ENCODE measurements at places on chromosomes 3 and 15. TPM values are rescaled to one million over a fixed set of nuclear protein-coding genes. Genes with fewer than 3 reads are reported as not detected.

Gene GOLGA8H
- total RNA-seq = not detected

Gene MFAP1
- 42.2 TPM for total RNA-seq

Gene CYP11A1
- not detected for total RNA-seq

Gene SLC9C1
- not detected for total RNA-seq

GRCh38 chr3:177201700-177202397 lies 4.6 kb upstream of the TBL1XR1 start:
- peak overlapping the region; percentile 72 for H3K4me3 ChIP-seq
- H3K36me3 ChIP-seq = peaks cover 9% of the 10 kb centered on the region
- peak overlapping the region; percentile 96 for H3K27ac ChIP-seq
- peak; percentile 76 for DNase-seq
- peaks cover 60% of the 10 kb centered on the region for H3K4me1 ChIP-seq
- no peaks in the 10 kb centered on the region for H3K27me3 ChIP-seq

DNA sequence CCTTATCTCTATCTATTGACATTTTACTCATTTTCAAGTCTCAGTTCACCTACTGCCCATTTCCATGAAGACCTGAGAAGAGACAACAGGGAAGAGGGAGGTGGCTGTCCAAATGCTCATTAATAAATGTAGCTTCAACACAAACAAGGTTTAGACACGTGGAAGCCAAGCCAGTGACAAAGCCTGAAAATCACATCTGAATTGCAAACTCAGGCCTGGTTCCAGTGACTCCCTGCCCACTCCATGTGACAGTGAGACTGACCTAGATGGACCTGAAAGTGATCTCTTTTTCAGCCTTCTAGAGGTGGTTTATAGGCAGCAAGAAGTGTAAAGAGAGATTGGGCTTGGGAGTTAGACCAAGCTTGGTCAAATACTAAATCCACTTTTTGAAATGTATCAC lies 126.6 kb upstream of the BCL6 start:
- DNase-seq = no peak
- H3K4me3 ChIP-seq = no peak overlapping the region
- H3K27ac ChIP-seq = no peak overlapping the region
- peaks cover 7% of the 10 kb centered on the region for H3K36me3 ChIP-seq

GRCh38 chr15:42138968-42139386 lies 17.5 kb downstream of the PLA2G4F start:
- no peak overlapping the region for H3K4me3 ChIP-seq
- DNase-seq = no peak
- H3K27ac ChIP-seq = no peak overlapping the region
- peaks cover 1% of the 10 kb centered on the region for H3K4me1 ChIP-seq
- H3K36me3 ChIP-seq = no peaks in the 10 kb centered on the region
- H3K27me3 ChIP-seq = no peaks in the 10 kb centered on the region

DNA sequence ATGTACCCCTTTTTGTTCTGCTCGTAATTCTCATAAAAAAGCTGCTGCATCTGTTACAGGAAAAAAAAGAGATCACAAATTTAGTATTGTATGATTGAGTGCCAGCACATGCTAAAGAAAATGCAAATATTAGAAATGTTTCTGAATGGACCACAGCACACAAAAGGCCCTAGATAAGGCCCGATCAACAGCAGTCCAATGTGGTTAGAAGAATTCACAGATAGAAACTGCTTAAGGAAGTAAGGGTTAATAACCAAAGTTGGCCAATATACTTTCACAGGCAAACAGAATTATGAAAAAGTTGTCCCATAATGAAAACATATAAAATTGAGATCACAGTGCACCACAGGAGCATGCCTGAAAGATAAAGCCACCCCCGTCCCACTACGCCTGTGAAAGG lies 72.9 kb downstream of the CHSY1 start:
- H3K36me3 ChIP-seq = peaks cover 67% of the 10 kb centered on the region
- H3K27ac ChIP-seq = no peak overlapping the region
- H3K4me3 ChIP-seq = no peak overlapping the region
- DNase-seq = no peak

DNA sequence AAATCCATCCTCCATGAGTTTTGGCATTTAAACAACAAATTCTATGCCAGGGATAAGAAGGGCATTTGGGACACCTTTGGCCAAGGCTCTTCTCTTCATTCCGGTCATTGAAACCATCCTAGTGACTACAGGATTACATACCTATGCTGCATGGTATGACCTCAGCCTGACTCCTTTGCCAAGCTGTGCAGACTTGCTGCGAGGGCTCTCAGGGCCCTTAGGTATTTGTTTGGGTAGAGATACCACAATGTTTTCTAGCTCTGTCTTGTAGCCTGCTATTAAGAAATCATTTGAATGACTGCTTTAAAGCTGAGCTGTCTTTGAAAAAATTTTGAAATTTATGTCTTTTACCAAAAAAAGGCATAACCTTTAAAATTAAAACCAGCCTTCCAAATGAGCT lies 749.8 kb upstream of the SGO1 start:
- H3K27ac ChIP-seq = no peak overlapping the region
- H3K36me3 ChIP-seq = no peaks in the 10 kb centered on the region
- no peaks in the 10 kb centered on the region for H3K4me1 ChIP-seq
- no peaks in the 10 kb centered on the region for H3K27me3 ChIP-seq
- H3K4me3 ChIP-seq = no peak overlapping the region

DNA sequence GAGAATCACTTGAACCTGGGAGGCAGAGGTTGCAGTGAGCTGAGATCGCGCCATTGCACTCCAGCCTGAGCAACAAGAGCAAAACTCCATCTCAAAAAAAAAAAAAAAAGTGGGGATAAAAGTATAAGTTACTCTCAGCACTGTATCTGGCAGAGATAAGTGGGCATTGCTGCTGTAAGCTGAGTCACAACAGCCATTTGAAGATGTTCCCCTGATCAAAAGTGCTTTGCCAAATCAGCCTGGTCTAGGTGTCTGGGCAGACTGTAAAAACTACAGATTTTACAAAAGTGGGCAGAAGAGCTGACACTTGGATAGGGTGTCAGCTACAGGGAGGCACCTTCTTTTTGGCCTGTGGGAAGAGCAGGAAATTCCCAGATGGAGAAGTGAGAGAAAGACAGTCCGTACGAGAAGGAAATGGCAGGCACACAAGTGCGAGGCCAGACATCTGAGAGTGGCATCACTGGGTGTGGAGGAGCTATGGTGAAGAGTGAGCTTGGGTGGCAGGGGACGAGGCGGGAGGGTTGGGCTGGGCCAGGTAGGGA lies 78.5 kb downstream of the TRAK1 start:
- H3K36me3 ChIP-seq = peaks cover 2% of the 10 kb centered on the region
- H3K27me3 ChIP-seq = no peaks in the 10 kb centered on the region
- no peak overlapping the region for H3K4me3 ChIP-seq

DNA sequence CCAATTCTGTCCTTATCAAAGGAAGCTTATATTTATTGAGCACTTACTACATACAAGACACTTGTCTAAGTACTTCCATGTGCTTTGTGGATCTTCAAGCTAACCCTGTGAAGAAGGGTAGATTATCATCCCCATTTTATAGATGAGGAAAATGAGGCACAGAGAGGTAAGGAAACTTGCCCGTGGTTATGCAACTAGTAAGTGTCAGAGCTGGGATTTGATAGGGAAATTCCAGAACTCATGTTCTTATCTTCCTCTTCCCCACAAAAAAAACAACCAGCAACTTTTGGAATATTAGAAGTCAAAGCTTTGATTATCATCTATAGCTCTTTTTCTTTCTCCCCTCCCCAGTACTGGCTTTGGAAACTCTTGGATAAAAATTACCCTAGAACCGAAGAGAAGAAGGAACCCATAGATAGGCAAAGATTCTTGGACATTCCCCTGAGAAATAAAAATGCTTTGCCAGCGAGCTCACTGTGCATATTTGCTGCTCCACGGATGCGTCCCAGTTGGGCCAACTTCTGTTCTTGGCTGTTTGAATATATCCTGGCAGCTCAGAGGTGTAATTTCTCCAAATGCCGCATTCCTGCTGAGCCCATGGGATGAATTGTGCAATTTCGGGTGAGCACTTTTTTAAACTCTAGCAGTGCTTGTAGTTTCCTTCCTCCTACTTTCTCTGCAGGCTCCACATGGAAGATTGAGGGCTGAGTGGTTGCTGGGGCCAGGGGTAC lies 591.5 kb upstream of the CFAP20DC start:
- H3K36me3 ChIP-seq = no peaks in the 10 kb centered on the region
- no peak overlapping the region for H3K27ac ChIP-seq
- H3K4me3 ChIP-seq = no peak overlapping the region

- no peaks in the 10 kb centered on the region for H3K36me3 ChIP-seq
- no peak overlapping the region for H3K27ac ChIP-seq
- no peak for DNase-seq
- H3K4me3 ChIP-seq = no peak overlapping the region
These were observed 164.6 kb upstream of the ICE2 start for GRCh38 chr15:60643555-60643954.

DNA sequence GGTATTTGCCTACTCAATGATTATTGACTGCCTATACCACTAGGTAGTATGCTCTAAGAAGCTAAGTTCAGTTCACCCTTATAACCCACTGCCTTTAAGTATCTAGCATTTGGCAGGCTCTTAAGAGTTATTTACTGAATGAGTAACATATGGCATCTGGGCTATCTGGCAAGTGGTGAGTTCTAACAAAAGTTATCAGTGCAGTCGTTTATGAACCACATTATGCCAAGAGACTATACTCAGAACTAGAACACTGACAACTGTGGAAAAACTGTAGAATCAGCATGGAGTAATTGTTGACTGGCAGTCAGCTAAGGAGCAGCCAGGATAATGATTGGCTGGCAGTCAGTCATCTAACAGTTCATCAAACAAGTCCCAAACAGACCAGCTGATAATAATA lies 25.8 kb downstream of the RAF1 start:
- peaks cover 19% of the 10 kb centered on the region for H3K4me1 ChIP-seq
- H3K36me3 ChIP-seq = peaks cover 40% of the 10 kb centered on the region
- no peak for DNase-seq
- H3K27me3 ChIP-seq = no peaks in the 10 kb centered on the region
- no peak overlapping the region for H3K4me3 ChIP-seq

DNA sequence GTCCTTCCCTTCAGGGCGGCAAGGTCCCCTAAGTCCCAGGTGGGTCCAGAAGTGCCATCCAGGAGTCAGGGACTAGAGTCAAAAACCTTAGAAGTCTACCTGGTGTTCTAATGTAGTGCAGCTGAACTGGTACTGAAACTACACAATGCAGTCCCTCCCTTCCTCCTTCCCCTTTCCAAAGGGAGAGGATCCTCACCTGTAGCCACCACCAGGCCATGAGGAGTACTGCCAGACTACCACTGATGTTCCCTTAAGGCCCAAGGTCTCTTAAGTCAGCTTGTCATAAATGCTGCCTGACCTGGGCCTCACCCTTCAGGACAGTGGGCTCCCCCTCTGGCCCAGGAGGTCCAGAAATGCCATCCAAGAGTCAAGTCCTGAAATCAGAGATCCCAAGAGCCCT lies 98.9 kb downstream of the ULK4 start:
- H3K27me3 ChIP-seq = no peaks in the 10 kb centered on the region
- peaks cover 5% of the 10 kb centered on the region for H3K36me3 ChIP-seq
- no peak for DNase-seq
- no peak overlapping the region for H3K4me3 ChIP-seq

- no peak overlapping the region for H3K4me3 ChIP-seq
- no peaks in the 10 kb centered on the region for H3K4me1 ChIP-seq
- no peaks in the 10 kb centered on the region for H3K36me3 ChIP-seq
- H3K27me3 ChIP-seq = no peaks in the 10 kb centered on the region
These were observed 731.0 kb downstream of the ZNF385D start for GRCh38 chr3:21020043-21020442.

GRCh38 chr3:12227833-12228232 lies 61.0 kb upstream of the PPARG start:
- H3K4me1 ChIP-seq = no peaks in the 10 kb centered on the region
- H3K27me3 ChIP-seq = peaks cover 10% of the 10 kb centered on the region
- H3K4me3 ChIP-seq = no peak overlapping the region
- H3K36me3 ChIP-seq = no peaks in the 10 kb centered on the region
- no peak for DNase-seq

- no peak for DNase-seq
These were observed 59.5 kb downstream of the CBLB start for GRCh38 chr3:105809208-105809888.

- no peak overlapping the region for H3K27ac ChIP-seq
- no peaks in the 10 kb centered on the region for H3K36me3 ChIP-seq
- no peak for DNase-seq
- no peak overlapping the region for H3K4me3 ChIP-seq
- no peaks in the 10 kb centered on the region for H3K4me1 ChIP-seq
These were observed 746.3 kb downstream of the ZPLD1 start for GRCh38 chr3:103181160-103181559.
